ENCODE measurements at places on chromosomes 7 and 10. TPM values are rescaled to one million over a fixed set of nuclear protein-coding genes. Genes with fewer than 3 reads are reported as not detected.

GRCh38 chr10:3485057-3485686, 299.8 kb downstream of the KLF6 start:
- DNase-seq: no peak

GRCh38 chr7:64904008-64904407, 935 bp downstream of the ZNF273 start:
- DNase-seq: no peak

- no peak for DNase-seq
Observed at GRCh38 chr10:7417103-7417623, 6.3 kb upstream of the SFMBT2 start.

GRCh38 chr7:151141311-151141854, 26.1 kb downstream of the GBX1 start:
- no peak for DNase-seq

DNA sequence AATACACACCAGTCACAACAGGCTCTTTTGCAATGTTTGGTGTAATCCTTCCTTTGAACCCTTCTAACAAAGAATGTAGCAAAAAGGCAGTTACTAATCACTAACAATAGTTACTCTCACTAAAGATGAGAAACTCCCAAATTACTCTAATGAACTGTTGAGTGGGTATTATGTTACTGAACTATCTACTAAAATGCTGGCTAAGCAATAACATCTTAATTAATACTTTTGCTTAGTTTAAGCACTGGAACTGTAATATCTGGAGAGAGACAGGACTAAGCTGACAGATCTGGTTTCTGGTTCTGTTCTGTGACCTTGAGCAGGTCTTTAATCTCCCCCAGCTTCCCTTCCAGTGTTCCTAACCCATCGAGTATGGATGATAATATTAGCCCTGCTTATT, 241.7 kb downstream of the CHCHD3 start:
- no peak for DNase-seq

- DNase-seq: no peak
Observed at GRCh38 chr7:20310963-20311742, 19.5 kb upstream of the ITGB8 start.

- DNase-seq: no peak
Observed at GRCh38 chr10:86363833-86364490, 2.6 kb downstream of the GRID1 start.

- no peak for DNase-seq
Observed at GRCh38 chr10:70121281-70121949, 11.2 kb downstream of the AIFM2 start.

- DNase-seq: peak; percentile 70
Observed at GRCh38 chr10:5292196-5292735, 72.5 kb upstream of the UCN3 start.

DNA sequence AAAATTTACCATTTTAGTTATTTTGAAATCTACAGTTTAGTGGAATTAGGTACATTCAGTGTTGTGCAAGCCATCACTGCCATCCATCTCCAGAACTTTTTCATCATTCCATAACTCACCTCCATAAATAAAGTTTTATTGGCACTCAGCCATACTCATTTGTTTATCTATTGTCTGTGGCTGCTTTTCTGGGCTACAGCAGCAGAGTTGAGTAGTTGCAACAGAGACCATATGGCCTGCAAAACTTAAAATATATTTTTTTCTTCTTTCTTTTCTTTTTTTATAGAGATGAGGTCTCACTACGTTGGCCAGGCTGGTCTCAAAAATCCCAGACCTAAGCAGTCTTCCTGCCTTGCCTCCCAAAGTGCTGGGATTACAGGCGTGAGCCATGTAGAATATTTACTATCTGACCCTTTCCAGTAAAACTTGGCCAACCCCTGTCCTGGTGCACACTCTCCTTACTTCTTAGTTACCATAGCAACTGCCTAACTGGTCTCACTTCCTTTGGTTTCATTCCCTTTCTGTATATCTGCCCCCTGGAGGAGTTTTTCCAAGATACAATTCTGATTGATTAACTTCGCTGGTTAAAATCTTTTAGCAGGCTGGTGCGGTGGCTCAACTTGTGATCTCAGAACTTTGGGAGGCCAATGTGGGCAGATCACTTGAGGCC, 133.2 kb downstream of the CUX1 start:
- DNase-seq: no peak

DNA sequence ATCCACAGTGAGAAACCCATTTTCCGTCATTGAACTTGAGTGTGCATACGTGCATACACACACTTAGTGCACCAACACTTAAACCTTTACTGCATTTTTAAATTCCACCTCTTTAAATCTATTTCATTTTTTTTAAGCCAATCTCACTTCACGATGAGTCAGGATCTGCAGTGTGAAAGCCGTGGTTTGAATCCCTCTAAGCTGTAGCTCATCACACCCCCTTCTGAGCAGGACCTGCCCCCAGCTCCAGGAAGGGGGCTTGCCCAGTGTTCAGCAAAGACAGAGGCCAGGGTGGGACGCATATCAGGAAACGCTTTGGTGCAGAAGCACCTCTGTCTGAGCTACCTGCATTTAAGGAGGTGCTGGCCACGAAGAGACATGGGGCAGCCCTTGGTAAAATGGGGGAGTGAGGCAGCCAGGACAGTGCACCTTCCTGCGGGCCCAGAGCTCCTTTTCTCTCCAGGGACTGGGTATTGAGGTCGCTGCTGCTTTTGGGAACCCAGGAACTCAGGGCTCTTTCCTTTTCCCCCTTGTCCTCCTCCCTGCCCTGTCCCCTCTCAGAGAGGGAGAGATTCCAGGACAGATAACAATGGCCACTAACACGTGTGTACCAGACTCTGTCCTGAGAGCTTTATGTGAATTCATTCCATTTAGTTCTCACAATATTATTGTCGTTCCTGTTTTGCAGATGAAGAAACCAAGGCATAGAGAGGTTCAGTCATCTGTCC, 21.7 kb downstream of the ZNF316 start:
- DNase-seq: no peak

GRCh38 chr10:74822521-74823089, 3.8 kb upstream of the KAT6B start:
- DNase-seq: no peak

GRCh38 chr7:128810473-128810872, 18.7 kb downstream of the CCDC136 start:
- DNase-seq: no peak

- DNase-seq: no peak
Observed at GRCh38 chr10:109894516-109894915, 28.8 kb downstream of the XPNPEP1 start.

- DNase-seq: no peak
Observed at GRCh38 chr10:124660404-124661125, 83.6 kb downstream of the FAM53B start.

DNA sequence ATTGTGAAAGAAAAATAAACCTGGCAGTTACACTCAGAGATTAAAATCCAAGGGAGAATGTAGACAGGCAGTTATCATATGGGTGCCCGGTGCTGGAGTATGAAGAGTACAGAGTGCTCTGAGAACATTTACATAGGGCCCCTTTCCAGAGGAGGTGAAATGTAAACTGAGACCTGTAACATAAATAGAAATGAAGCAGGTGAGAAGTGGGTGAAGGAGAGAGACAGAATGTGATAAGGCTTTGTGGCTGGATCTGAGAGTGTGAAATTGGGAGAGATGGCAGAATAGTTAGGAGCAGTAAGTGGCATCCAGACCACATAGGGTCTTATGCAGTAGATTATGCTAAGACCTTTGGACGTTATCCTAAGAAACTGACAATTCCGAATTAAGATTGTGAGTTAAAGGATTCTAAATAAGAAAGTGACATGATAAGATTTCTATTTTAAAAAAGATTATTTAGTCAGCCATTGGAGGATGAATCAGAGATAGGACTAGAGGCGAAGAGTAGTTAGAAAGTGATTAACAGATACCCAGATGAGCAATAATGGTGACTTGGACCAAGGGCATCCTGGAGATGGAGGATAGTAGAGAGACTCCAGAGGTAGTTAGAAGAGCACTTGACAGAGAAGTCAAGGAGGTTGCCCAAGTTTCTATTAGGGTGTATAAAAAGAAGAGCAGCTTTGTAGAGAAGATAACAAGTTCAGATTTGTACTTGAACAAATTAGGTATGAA, 36.7 kb downstream of the DNAH11 start:
- no peak for DNase-seq

- DNase-seq: no peak
Observed at GRCh38 chr10:71694567-71694968, 25.0 kb downstream of the C10orf105 start.

- DNase-seq: no peak
Observed at GRCh38 chr10:78460204-78460603, 426.5 kb downstream of the RPS24 start.

DNA sequence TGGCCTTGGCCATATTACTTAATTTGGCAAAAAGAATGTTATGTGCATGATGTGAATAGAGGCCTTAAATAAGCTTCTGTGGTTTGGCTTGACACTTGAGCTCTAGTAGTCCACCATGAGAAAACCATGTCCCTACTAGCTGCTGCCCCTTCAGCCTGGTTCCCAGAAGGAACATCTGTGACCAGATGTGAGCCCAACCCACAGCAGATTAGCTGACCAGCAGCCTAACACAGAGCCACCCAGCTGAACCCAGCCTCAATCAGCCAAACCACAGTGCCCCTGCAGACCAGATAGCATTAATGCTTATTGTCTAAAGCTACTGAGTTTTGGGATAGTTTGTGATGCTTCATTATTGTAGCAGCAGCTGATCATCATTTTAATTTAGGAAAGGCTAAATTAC, 16.6 kb downstream of the JAZF1 start:
- no peak for DNase-seq

GRCh38 chr10:104100795-104101194, 15.1 kb upstream of the COL17A1 start:
- no peak for DNase-seq

The SCRN1 gene
- 9.0 TPM for total RNA-seq

The LOXL4 gene
- total RNA-seq: not detected

The CPXM2 gene
- total RNA-seq: not detected

The PODXL gene
- total RNA-seq: 1.6 TPM

The CALY gene
- not detected for total RNA-seq

The SEMA4G gene
- total RNA-seq: 0.19 TPM

The FXYD4 gene
- not detected for total RNA-seq

The TLL2 gene
- 2.8 TPM for total RNA-seq

The COBL gene
- total RNA-seq: not detected

The GIMAP5 gene
- total RNA-seq: 136 TPM

Measured in natural killer cell treated with Interleukin-12 subunit alpha and Interleukin-12 subunit beta and Interleukin-15 and Interleukin-18, amount 100 ng/mL, for 72 hours (primary cell).